Mammary epithelial cell (primary cell): ENCODE measurements at places on chromosomes 6 and 20.

GRCh38 chr6:22726966-22727365, 157.6 kb downstream of the HDGFL1 start:
- DNase-seq = no peak

DNA sequence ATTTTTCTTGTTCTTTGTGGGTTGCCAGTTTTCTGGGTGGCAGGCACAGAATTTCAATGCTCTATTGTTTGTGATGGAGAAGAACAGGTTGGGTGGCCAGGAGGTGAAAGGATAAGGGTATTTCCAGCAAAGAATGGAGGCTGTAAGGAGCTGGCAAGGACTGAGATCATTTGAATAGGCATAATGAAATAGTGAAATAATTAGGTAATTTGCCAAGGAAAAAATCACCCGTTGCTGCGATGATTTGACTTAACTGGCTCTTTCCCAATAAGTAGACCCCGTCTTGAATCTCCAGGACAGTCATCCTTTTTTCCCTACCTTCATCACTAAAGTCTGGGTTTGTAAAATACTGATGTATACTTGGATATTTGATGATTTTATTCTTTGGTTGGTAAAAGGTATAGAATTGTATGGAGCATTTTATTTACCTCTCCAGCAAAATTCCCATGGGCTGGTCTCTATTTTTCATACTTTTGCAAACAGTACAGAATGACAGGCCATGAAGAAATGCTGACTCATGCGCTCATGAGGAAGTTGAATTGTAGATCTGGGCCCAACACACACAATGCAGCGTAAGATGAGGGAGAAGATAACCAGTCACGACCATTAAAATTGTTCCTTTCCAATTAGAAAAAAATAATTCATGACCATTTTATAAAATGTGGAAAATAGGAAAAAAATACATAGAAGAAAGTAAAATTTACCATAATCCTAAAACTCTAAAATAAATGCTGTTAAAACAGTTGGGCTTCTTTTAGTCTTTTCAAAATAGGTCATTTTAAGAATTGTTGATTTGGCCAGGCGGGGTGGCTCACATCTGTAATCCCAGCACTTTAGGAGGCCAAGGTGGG, 2.4 kb upstream of the GCNT2 start:
- peak; percentile 21 for DNase-seq

DNA sequence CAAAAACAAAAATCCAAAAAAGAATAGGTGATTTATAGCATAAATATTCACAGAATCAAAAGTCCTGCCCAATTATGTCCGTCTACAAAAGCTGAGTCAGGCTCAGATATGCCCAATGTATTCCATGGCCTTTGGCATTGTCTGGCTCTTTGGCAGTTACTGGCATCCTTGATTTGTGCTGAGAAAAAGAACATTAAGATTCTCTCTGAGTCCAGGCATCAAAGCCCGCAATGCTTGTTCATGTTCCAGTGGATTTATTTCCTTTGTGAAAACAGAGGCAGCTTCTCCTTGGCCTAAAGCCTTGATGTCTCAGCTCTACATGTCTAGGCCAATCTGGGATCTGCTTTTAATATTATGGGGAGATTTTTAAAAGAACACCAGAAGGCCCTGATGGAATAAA, 76.1 kb upstream of the SLC4A11 start:
- DNase-seq = no peak

DNA sequence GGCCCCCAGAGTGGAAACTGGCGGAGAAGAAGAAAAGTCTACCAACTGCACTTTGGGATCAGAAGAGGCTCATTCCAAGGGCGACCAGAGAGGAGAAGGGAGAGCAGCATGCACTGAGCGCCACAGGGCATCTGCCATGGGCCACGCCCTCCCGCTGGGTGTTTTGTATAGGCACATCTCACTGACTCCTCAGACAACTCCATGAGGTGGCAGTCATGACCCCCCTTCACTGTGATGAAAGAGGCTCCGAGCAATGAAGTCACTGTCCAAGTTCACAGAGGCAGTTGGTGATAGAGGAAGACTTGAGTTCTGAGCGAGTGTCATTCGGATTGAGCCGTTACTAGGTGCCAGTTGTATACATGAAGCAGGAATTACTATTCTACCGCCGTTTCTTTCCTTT, 15.4 kb downstream of the BPIFB1 start:
- DNase-seq = no peak

DNA sequence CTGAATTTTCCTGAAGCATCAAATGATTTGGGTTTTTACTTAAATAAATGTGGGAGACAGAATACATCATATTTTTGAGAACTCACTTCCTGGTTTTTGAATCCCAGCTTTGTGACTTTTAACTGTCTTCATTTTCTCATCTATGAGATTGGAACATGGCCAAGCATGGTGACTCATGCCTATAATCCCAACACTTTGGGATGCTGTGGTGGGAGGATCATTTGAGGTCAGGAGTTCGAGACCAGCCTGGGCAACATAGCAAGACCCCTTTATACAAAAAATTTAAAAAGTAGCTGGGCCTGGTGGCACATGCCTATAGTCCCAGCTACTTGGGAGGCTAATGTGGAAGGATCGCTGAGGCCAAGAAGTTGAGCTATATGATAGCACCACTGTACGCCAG, 122.3 kb downstream of the QKI start:
- DNase-seq = peak; percentile 22

GRCh38 chr6:149130090-149130489, 187.4 kb upstream of the TAB2 start:
- no peak for DNase-seq

- no peak for DNase-seq
These were observed 38.3 kb upstream of the ENPP1 start for GRCh38 chr6:131769385-131770141.

DNA sequence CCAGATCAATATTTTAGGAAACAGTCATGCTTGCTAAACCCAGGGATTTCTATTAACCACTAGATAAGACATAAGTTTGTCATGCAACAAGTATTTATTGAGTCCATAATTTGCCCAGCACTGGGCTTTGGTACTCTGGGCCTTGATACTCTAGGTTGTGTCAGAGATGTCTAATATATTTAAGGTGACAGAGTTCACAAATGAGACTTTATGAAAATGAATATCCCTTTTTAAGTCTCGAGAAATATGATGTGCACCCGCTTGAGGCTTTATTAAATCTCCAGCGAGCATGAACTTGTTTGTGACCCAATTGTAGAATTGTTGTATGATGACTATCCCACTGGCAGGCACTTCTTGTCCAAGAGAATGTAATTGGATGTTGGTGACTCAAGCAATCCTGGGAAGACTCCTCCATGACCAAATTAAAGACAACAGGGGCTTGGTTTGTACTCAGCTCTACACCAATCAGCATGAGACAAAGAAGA, 109.2 kb downstream of the ESR1 start:
- peak; percentile 99 for DNase-seq

- DNase-seq = no peak
These were observed 32.3 kb downstream of the KCNQ5 start for GRCh38 chr6:72654071-72654621.

DNA sequence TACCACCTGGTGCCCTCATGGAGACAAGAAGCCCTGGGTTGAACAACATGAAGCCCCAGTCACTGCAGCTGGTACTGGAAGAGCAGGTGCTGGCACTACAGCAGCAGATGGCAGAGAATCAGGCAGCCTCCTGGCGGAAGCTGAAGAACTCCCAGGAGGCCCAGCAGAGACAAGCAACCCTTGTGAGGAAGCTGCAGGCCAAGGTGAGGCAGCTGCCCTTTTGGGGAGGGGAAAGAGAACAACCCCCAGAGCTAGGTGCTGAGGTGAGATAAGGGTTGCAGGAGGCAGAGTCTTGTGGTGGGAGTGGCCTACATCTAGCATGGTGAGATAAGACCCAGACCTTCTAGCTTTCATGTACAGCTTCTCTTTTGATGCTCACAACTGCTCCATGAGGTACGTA, 7.0 kb downstream of the CEP250 start:
- no peak for DNase-seq
